ENCODE measurements at places on chromosomes 12 and 14.

DNA sequence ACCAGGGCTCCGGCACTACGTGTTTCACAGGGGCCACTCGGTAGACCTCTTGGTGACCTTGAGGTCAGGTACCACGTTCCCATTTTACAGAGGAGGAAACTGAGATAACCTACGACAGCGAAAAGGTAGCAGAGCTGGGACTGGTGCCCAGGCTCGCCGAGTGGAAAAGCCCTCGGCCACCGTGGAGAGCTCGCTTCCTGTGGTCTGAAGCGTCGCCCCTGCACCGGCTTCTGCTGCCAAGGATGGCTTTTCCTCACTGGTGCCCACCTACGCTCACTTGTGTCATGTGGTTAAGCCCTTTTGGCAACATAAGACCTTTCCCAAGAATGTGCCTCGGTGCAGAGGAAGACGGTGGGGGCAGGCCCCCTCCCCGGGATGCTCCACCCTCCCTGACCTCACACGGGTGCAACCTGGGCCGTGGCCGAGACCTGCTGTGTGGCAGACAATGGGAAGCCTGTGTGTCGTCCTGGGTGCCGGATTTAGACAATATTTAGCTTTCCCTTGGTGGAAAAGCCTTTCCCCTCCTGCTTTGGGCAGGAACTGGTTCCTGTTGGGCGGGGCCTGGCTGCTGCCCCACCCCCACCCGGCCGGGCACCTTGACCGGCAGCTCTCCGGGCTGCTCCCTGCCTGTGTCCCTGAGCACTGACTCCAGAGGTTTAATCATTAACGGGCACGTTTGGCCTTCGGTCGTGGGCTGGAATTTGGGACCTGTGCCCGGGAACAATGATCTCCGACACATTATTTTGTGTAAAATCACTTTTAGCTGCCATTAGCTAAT lies 32.4 kb upstream of the PPP1R13B start:
- DNase-seq = no peak

GRCh38 chr12:67772267-67773169 lies 124.0 kb downstream of the DYRK2 start:
- DNase-seq = no peak

- no peak for DNase-seq
Measured at GRCh38 chr12:2258025-2258424, 205.2 kb downstream of the CACNA1C start.

GRCh38 chr12:53105712-53106439 lies 2.6 kb downstream of the SOAT2 start:
- DNase-seq = no peak

DNA sequence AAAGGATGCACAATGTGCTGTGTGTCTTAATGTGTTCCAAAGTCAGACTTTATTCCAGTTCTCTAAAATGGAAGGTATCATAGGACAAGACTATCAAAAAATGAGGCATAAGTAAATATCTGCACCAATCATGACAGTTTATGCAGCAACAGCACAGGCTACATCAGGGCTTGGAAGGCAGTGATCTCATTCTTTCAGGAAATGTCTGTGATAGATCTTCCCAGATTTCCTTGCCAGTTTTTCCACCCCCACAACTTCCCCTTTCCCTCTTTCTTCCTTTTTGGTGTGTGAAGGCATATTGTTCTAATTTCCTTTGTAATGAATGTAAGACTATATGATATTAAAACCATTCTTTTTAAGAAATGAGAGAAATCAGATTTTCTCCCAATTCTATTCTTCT lies 326.7 kb downstream of the ATP23 start:
- DNase-seq = no peak

GRCh38 chr14:102096569-102097188 lies 9.8 kb upstream of the HSP90AA1 start:
- peak; percentile 71 for DNase-seq

DNA sequence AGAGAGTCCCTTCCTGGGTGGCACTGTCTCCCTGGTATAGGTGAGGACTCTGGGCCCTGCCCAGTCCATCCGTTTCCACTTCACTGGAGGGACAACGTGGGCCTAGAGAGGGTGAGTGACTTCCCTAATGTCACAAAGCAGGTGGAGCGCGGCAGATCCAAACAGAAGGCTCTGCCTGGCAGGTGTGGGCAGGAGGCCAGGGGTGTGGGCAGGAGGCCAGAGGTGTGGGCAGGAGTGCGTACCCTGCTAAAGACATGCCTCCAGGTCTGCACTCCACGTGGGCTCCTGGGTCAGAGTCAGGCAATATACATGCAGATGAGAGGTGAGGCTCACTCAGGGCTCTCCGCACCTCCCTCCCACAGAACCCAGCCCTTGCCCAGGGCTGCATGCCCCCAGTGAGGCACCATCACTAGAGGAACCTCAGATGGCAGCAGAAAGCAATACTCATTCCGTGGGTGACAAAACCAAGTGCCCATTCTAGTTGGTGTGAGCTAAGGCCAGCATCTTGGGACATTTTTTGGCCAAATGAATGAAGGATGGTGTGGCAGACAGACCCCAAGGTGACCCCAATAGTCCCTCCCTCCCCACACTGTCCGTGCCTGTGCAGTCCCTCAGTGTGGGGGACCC lies 271.6 kb upstream of the RTL1 start:
- DNase-seq = no peak

DNA sequence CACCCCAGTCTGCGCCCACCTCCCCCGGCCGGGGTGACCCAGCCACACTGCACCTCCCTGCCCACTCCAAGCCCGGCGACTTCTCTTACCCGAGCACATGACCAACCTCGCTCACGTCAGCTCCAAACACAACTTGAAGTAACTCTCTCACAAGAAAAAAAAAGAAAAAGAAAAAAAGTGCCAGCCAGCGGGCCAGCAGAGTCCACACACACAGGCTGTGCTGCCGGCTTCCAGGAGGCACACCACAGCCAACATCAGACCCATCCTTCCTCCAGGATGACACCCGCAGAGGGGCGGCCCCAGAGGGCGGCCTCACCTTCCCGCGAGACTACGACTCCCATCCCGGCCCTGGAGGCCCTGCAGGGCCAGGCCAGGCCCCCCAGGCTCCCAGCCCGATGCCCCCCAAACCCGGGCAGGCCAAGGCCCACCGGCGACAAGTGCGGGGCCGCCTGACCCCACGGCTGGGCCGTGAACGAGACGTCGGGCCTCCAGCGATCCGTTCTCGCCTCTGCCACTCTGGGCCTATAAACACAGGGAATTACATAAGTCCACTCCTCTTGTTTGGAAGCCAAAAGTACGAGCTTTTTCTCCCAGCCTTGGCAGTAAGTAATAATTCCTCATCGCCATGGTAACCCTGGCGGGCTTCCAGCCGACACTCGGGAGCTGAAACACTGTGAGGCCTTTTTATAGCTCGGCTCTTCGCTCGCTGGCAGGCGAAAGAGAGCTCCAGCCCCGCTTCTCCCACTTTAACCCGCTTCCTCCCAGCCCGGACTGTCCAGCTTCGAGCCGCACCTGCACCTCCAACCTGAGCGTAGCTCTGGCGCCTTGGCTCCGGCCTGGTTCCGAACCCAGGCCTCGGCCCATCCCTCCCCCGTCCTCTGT lies 49.1 kb downstream of the NCOR2 start:
- DNase-seq = no peak

DNA sequence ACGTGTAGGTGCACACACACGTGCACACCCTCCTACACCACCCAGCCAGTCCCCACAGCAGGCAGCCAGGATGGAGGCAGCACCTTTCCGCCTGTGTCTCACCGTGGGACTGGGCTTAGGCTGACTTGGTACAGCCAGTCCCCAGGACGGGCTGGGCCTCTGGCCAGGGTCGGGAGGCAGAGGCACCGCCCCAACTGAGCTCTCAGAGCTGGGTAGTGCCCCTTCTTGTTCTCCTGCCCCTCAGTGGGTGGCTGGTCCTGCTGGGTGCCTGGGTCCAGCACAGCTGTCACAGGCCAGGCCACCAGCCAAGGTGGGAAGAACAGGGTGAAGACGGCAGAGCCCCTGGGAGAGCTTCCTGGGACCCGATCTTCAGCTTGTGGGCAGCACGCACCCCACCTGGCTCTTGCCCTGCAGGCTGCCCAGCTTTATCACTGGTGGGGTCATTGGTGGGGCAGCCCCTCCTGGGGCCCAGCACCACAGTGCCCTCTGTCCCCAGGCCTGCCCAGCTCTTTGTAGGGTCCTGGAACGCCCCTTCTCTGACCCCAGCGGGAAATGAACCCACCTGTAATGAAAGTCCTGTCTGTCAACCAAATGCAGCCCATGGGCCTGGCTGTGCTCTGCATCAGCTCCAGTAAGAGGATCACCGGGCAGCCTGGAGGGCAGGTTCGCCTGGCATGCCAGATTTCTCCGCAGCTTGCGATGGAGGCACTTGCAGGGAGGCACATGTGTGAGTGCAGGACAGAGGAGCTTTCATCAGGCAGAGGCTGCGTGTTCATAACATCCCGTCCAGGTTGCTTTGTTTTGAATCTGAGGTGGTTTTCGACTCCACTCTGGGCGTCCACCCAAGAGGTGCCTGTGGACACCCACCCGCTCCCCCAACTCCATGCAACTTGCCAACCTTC lies 14.7 kb downstream of the CDCA4 start:
- no peak for DNase-seq

- no peak for DNase-seq
Measured at GRCh38 chr12:79174626-79175025, 310.1 kb downstream of the SYT1 start.

GRCh38 chr12:20588042-20588441 lies 107.1 kb upstream of the SLCO1C1 start:
- DNase-seq = no peak

- DNase-seq = no peak
Measured at GRCh38 chr12:126974779-126975178, 1292.2 kb upstream of the TMEM132C start.

DNA sequence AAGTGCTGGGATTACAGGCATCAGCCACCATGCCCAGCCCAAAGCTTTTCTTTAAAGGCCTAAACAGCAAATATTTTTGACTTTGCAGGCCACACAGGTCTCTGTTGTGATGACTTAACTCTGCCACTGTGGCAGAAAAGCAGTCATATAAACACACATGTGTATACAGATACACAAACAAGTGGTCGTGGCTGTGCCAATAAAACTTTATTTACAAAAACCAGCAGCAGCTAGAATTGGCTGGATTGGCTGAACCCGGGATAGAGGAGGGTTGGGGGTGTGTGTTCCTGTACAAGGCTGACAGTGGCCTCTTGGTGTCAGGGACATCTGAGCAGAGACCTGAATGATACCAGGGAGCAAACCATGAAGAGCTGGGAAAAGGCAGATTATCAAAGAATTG lies 95.6 kb downstream of the NCOR2 start:
- DNase-seq = no peak

- no peak for DNase-seq
Measured at GRCh38 chr14:61512026-61512834, 183.1 kb upstream of the HIF1A start.

GRCh38 chr14:63893701-63894458 lies 41.1 kb downstream of the SYNE2 start:
- no peak for DNase-seq

DNA sequence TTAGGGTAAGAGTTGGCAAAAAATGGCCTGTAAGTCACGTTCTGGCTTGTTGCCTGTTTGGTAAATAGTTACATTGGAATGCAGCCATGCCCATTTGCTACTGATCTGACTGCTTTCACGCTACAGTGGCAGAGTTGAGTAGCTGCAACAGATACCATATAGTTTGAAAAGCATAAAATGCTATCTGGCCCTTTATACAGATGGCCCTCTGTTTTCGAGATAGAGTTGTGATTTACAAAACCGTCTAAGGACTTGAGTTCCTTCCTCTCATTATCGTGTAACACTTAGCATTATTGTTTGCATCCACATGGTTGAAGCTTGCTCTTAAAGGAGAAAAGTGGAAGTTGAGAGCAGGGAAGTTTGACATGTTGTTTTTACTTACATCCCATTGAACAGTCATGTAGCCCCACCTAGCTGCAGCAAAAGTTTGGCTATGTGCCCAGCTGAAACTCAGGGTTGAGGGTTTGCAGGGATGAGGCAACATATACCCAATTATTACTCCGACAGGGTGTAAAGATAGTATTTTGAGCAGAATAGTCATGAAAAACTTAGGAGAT lies 11.3 kb upstream of the SCFD1 start:
- DNase-seq = no peak

- no peak for DNase-seq
Measured at GRCh38 chr12:45388545-45388944, 172.7 kb downstream of the ANO6 start.

DNA sequence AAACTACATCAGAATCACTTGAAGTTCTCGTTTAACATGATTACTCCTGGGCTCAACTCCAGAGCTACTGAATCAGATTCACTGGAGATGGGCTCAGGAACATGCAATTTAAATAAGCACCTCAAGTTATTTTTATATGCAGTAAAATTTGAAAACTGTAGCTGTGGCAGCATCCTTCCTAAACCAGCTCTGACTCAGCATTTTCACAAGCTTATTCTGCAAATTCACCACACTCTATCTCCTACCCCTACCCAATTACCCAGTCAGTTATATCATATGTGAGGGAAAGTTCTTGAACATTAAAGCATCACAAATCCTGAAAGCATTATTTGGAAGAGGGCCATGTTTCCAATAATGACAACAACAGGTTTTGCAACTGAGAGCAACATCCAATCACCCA lies 24.2 kb upstream of the LRRC9 start:
- no peak for DNase-seq

GRCh38 chr12:11862798-11863197 lies 207.9 kb upstream of the BCL2L14 start:
- DNase-seq = no peak

All from activated T-cell treated with anti-CD3 and anti-CD28 coated beads, Interleukin-2, amount 50 U/mL, for 4 hours (primary cell).